Effector CD4-positive, alpha-beta T cell (primary cell): ENCODE measurements at places on chromosomes 2 and 18.

- DNase-seq, result no peak
These were observed 133.7 kb downstream of the HAUS1 start for GRCh38 chr18:46237891-46238290.

GRCh38 chr2:227471924-227472264, at the start of gene AGFG1:
Gene AGFG1 (plus strand): TSS chr2:227472156. CDS start chr2:227472422, 266 bp downstream.
- peak; percentile 83 for DNase-seq

DNA sequence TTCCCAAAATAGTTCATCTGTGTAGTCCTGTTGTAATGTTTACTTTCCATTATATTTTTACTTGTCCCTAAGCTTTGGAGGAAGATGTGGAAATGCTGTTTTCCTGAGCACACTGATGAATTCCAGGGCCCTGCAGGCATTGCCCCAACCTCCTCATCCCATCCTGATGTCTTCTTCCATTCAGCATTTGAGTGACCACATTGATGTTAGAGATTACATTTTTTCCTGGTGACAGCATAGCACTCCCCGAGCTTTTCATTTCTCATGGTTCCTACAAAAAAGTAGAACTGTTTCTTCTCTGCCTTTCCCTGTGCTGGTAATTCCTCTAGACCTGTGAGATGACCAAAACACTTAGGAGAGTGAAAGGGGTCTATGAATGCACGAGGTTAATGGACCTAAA, 4.8 kb downstream of the IL36A start:
- no peak for DNase-seq

GRCh38 chr2:239315308-239315707, 85.5 kb downstream of the HDAC4 start:
- DNase-seq, result no peak

GRCh38 chr2:45033302-45033701, 24.1 kb upstream of the SIX2 start:
- no peak for DNase-seq

- DNase-seq, result no peak
These were observed 39.5 kb downstream of the RNU4ATAC start for GRCh38 chr2:121570036-121570666.

DNA sequence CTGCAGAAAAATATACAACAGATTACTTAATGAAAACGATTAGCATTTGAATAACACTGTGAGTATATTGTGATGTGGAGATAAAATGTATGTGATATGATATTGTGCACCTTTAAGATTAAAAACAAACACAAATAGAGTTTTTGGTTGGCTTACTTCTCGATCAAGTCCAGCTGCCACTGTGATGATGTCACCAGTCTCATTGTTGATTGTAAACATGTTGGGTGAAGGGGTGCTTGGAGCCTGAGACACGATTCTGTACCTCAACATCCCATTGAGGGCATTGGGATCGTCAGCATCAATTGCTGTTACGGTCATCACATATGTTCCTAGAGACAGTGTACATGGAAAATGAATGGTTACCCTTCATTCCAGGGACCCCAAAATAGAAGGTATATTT, 174.1 kb downstream of the CDH2 start:
- DNase-seq, result no peak

GRCh38 chr2:125125902-125126301, 1100.8 kb downstream of the CNTNAP5 start:
- DNase-seq, result no peak

- DNase-seq, result no peak
These were observed 50.9 kb downstream of the CACNB4 start for GRCh38 chr2:152047824-152048471.

GRCh38 chr18:934518-935133, 30.0 kb downstream of the ADCYAP1 start:
- DNase-seq, result no peak

DNA sequence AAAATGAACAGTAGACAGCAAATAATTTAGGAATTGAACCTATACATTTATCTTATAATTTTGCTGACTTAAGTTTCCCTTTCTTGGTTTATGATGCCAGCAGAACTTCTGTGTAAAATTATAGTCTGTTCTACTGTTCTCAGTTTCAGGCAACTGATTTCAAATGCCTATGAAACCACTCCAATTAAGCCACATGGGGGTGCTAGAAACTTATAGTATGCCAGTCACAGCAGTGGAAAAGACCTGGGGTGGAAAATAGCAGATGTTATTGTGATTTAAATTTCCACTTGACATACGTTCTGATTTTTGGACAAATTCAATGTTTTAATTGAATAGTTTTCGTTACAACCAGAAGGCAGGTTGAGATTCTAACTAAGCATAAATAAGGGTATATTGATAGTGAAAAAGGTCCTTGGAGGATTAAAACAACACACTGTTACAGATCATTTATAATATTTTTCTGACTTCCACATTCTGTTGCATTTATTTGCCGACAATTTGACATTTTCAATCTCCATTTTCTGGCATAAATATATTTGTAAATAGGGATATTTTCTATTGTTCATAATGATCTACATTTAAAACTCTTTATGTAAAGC, 61.4 kb downstream of the CPS1 start:
- no peak for DNase-seq

DNA sequence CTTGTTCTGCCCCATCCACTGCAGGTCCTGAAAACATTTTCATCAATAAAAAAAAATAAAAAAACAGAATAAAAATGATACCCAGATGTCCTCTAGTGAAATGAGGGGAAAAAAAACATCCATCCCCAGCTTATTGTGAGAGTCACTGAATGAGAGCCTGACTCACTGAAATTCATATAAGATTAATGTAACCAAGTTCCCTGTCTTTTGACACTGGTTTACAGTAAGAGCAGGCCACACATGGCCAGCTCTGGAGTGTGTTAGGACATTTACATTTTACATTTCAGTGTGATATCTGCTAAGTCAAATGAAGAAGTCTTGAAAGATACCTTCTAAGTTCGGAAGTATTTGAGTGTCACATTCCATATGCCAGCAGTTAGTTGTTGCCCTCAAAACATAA, 21.1 kb upstream of the IL18R1 start:
- no peak for DNase-seq

GRCh38 chr18:36031903-36032302, 35.5 kb downstream of the RPRD1A start:
- DNase-seq, result no peak

GRCh38 chr2:65436169-65436823, 3.9 kb upstream of the SPRED2 start:
- no peak for DNase-seq

GRCh38 chr18:13455960-13456481, 237.5 kb downstream of the LDLRAD4 start:
- no peak for DNase-seq

DNA sequence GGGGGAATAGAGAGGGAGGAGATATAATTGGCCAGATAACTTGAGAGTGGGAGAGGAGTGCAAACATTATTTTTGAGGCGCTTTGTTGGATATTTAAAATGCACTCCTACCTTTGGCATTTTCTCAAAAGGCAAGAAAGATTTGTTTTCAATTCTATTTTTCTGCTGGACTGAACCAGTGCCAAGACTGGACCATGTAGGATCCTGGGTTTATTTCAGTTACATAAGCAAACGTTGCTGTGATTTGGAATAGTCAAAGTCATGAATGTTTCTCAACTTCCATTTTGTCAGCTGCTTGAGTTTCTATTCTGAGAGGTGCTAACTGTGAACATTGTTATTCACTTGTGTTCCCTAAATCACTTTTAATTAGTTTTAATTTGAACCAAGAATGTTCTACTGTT, 8.9 kb upstream of the CHRNA1 start:
- DNase-seq, result no peak
